Lower leg skin (tissue), 4 donors: ENCODE measurements at places on chromosomes 6 and 20.

- no peak for DNase-seq
Measured at GRCh38 chr6:42255050-42255449, 37.4 kb upstream of the MRPS10 start.

DNA sequence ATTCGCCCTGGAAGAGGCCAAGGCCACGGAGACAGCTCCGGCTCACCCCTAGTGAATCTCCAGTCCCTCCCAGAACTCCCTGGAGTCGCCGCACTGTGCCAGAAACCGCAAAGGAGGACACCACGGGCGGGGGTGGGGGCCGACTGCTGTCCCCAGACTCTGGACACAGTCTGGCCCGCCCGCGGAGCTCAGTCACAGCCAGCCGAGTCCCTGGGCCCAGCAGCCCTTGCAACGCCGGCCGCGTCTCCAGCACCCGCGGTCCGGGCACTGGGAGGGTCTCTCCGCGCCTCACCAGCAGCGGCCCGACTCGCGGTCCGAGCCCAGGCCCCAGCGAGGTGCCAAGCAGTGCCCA, 518 bp downstream of the PEX6 start:
- DNase-seq = no peak

DNA sequence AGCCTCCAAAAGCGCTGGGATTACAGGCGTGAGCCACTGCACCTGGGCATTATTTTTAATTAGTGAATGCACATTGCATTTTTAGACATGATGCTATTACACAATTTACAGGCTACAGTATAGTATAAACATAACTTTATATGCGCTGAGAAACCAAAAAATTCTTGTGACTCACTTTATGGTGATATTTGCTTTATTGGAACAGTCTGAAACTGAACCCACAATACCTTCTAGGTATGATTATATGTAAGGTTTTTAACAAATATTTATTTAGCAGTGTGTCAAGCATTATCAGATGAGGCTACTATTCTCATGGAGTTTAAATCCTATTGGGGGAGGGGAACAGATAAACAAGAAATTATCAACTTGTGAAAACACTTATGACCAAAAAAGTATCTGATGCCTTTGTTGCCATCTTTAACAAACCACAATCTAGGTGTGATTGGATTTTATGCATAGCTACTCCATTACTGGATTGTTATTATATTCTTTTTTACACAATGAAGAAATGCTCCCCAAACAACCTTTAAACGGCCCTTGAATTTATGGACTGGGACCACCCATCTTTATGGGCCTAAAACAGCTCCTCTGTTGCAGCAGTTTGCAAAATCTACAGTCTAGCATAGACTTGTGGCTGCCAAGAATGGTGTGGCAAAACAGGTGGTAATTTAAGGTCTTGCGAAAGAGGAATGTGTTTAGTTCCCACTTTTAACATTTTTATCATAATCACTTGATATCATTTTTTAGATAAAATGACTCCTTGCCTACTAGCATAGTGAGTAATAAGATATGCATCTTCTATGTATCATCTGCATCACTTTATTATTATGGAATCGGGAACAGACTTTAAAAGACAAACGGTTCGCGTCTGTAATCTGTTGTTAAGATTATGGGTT, 159.2 kb upstream of the C6orf118 start:
- no peak for DNase-seq

DNA sequence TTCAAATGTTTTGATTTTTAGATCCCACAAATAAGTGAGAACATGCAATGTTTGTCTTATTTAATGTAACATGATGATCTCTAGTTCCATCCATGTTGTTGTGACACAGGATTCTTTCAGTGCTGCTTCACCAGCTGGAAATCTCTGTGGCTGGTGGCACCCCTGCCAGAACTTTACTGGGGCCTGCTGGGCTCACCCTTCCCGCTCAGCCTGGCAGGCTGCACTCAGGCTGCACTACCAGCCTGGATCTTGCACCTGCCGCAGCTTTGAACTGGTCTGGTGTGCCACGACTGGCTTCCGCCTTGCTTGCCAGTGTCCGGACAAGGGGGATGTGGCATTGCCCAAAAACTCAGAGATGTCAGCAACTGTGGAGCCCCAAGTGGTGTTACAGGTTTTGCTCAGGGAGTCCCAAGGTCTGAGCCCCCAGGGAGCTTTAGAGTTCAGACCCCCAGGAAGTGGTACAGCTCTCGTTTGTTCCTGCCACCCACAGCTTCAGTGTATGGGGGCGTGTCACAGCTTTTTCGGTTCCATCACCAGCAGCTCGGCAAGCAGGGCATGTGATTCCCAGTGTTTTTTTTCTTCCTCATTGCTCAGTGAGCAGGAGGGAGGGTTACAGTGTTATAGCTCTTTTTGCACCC, 72.3 kb upstream of the SYNCRIP start:
- DNase-seq = no peak

GRCh38 chr6:130671577-130671976, 155.6 kb upstream of the SMLR1 start:
- DNase-seq = peak; percentile 88
